ENCODE measurements at places on chromosomes 3 and 15.

DNA sequence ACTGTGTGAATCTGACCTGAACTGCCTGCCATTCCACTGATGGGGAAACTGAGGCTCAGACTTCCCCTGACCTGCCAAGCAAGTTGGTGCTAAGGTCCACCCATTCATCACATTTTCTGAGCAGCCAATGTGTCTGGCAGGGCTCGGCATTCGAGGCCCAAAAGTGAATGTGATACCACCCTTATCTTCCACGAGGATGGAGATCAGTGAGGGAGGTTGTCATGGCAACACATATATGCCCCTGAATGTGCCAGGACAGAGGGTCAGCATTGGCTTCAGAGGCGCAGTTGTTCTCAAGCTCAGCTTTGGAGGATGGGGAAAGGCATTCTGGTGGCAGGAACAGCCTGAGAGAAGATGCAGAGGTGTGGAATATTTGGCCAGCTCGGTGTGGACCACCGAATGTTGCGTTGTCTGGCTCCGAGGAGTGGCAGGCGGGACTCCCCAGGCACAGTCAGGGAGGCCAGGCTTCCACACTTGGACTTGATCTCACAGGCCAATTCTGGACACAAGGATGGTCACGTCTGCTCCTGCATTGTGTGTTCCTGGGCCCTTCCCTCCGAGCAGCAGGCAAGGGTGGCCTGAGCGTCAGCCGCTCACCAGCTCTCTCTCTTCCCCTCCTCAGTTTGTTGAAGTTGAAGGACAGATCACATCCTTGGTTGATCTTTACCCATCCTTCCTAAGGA is 63.4 kb downstream of the GRIP2 start:
- DNase-seq = no peak

GRCh38 chr3:36864180-36865053 is 80.4 kb downstream of the TRANK1 start:
- no peak for DNase-seq

DNA sequence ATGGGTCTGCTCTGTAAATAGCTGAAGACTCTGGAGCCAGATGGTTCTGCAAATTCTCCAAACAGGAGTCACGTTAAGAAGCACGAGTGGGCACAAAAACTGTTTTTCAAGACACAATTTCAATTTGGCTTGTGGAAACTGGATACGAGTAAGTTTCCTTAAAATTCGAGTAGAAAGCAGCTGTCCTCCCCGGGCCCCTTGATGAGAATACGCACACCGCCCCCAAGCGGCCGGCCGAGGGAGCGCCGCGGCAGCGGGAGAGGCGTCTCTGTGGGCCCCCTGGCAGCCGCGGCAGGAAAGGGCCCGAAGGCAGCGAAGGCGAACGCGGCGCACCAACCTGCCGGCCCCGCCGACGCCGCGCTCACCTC is 778 bp upstream of the THBS1 start:
- peak; percentile 91 for DNase-seq

- no peak for DNase-seq
These were observed 54.4 kb downstream of the DCUN1D1 start for GRCh38 chr3:182925944-182926337.

GRCh38 chr3:34073961-34074360 is 275.5 kb downstream of the PDCD6IP start:
- no peak for DNase-seq

DNA sequence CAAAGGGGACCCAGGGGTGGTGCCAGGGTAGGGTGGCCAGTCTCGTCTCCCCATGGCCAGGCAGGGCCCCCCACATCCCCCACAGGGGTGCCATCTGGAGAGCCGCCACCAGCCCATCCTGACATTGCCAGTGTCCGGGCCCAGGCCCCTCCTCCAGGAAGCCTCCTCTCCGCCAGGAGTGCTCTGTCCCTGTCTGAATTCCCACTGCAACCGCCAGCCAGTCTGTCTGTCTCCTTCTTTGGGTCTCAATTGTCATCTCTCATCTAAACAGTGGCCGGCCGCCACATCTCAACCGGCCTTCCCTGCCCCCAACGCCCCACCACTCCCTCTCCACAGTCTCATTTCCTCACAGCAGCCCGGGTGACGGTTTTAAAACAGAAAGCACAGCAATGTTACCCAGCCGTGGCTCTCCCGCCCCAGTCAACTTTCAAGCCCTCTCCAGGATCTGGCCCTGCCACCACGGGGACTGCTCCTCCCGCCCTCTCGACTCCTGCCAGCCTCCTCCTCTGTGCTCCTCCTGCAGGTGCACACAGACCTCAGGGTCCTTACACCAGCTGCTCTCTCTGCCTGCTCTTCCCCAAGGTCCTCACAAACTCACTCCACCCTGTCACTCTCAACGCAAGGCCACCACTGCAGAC is 57.0 kb downstream of the IQSEC1 start:
- no peak for DNase-seq

- DNase-seq = no peak
These were observed 354.8 kb upstream of the SLCO3A1 start for GRCh38 chr15:91498749-91499062.

DNA sequence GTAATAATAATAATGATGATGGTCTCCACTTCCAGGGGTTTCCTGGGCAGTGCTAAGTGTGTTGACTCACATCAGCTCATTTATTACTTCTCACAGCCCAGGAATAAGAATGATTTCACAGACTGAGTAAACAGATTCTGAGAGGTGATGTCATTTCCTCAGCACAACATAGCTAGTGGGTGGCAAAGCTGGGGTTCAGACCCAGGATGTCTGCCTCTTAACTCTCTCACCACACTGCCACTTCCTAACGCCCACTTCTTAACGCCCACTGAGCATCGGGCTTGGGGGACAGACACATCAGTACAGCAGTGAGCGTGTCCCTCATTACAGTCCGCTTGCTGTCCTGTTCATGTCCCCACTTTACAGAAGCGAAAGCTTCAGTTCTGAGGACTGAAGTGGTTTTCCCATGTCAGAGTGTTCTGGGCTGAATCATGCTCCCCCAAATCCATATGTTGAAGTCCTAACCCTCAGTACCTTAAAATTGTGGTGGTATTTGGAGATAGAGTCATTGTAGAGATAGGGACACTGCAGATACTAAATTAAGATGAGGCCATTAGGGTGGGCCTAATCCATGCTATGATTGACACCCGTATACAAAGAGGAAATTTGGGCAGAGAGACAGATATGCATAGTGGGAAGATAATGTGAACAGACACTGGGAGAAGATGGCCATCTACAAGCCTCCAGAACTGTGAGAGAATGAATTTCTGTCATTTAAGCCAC is 68.0 kb downstream of the ATP2B2 start:
- DNase-seq = peak; percentile 75

DNA sequence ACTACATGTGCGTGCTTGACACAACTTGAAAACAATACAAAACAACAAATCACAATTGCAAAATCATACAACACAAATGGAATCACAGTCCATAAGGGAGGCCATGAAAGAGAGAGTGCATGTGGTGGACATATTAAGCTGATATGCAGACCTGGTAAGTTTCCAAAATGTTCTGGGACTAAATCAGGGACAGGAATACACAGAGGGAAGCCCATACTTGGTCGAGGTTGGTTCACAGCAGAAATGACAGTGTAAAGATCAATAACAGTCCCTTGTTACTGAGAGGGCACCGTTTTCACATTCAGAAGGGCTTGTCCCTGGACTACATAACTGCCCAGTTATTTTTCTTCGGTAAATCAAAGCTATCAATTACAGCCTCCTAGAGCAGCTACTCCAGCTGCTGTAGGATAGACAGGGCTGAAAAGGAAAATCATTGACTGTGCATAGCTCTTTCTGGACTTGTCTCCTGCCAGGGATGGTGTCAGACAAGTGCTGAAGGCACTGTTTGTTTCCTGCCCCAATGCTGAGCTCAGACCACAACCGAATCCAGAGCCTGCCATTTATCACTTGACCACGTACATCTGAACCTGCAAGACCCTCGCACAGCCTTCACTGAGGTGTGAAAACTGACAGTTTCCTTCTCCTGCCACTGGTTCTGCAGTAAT is 79.5 kb upstream of the KCNMB2 start:
- DNase-seq = peak; percentile 21

- DNase-seq = no peak
These were observed 146.1 kb upstream of the CTNNB1 start for GRCh38 chr3:41053220-41053619.

GRCh38 chr3:156175570-156175969 is 55.2 kb downstream of the KCNAB1 start:
- DNase-seq = peak; percentile 80

DNA sequence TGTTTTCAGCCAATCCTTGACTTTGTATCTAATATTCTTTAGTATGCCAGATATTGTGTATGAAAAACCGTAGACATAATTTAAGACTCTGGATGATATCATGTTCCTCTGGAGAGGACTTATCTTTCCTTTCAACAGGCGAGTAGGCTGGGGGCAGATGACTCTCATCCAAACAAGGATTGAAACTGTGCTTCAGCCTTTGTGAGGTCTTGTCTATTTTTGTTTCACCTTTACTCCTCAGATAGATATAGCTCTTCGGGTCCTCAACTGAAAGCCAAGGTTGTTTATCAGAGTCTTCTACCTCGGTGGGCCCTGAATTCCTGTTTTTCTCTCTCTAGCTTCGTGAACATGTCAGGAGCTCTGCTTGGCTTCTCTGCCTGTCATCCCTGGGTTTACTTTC is 66.0 kb downstream of the C3orf20 start:
- DNase-seq = no peak

- peak; percentile 49 for DNase-seq
These were observed 585 bp downstream of the SLCO3A1 start for GRCh38 chr15:91853948-91854638.

- DNase-seq = peak; percentile 9
These were observed 35.7 kb downstream of the NGRN start for GRCh38 chr15:90300988-90301706.

DNA sequence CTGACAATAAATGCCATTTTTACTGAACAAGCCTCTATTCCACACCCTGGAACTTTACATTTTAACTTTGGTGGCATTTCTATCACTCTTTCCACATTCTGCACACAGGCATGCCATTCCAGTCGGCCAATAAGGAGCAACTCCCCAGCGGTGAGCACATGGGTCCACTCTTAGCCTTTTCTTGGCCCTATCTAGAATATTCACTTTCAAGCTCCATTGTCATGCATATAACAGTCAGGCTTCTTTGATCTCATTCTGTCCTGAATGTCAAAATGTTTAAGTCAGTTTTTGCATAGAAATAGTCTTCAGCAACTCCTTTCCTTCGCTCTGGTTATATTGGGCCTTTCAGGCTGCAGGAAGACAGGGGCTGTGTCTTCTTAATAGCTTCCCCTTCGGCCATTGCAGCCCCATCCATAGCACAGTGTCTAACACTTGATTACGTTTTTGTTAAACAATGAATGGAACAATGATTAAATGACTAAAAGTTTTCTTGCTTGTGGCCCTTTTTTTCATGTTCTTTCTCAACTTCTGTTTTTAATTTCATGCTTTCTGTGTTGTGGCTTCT is 427.3 kb downstream of the MFSD1 start:
- no peak for DNase-seq

DNA sequence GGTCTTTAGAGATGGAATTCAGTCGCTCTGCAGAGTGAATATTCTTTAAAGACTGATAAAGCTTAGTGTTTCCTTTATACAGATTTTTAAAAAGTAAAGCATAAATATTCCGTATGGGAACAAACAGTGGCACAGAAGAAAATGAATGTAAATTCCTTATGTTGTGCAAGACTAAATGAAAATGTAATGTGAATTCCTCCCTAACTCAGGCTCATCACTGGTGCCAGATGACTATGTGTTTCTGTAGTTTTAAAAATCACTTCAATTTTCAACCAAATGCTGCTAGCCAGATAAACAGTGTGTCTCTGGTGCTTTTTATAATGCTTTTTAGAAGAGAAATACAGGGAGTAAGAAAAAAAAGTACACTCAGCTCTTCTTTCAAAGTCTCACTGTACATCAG is 154.8 kb upstream of the SNTN start:
- no peak for DNase-seq

GRCh38 chr3:174094669-174095068 is 697.1 kb downstream of the NLGN1 start:
- no peak for DNase-seq

DNA sequence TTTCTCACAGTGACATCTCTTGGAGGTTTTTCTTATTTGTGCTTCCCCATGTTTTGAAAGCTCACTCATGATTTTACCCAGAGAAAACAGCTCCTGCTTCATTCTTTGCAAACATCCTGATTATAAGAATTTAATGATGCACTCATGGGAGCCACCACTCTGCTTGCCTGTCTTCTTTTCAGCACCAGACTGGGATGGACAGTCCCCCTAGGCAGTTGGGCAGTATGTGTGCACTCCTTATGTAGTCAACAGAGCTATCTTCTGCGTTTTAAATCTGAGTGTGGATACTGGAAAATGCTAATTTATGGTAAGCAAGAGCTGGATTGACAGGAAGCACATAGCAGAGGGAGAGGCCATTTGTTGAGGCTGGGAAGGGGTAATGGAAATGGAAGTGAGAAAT is 276.1 kb downstream of the AGBL1 start:
- no peak for DNase-seq

DNA sequence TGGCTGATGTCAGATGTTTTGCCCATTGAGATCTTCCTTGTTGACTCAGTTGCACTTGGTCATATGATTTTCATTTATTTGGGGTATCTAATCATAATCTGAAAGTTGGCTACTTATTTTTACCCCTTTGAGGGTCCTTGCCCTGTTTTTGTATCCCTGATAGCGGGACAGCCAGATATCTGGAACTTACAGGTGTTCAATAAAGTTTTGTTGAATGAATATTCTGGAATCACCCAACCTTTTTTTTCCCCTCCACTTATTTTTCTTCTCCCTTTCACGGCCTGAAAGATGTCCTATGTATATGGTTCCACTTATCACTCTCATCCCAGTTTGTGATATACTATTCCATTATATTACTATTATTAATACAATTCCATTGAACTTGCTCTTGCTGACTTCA is 12.8 kb downstream of the CTNNB1 start:
- DNase-seq = no peak

GRCh38 chr3:50154476-50154839 is 666 bp upstream of the SEMA3F start:
- no peak for DNase-seq

DNA sequence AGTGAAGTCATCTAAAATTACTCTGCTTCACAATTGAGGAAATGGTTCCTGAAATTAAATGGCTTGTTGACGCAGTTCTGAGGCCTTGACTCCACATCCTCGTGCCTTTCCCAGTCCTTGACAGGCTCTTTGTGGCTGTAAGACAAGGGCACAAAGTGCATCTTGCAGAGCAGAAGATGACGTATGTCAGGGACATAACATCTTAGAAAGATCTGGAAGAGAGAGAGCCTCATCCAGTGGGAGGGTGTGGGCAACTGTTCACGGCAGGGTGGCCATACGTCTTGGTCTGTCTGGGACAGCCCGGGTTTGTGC is 91.0 kb downstream of the CHRNA7 start:
- DNase-seq = no peak

DNA sequence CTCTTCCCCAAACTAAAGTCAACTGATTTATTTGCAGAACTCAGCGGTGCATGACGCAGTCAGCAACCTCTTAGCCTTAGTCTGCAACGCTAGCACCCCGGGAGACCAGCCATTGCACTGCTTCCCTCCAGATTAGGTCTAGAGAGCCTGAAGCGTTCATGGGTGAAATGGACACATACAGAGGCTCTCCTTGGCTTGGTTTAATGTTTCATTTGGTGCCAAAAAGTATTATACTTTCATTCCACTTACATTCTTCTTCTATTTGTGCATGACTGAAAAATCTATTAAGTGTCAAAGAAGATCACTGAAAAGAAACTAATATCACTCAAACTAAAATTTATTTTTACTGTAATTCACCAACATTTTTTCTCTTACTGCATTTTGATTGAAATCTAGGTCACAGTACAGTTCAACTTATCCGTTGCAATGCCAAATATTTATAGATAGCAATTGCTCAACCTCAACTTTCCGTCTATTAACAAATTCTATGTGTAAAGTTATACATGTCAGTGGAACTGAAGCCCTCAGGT is 116.2 kb downstream of the ROBO1 start:
- peak; percentile 21 for DNase-seq

- peak; percentile 36 for DNase-seq
These were observed 148.9 kb upstream of the GBE1 start for GRCh38 chr3:81910244-81910852.

All from M059J (cell line).